ENCODE measurements at places on chromosomes 2 and 18. TPM values are rescaled to one million over a fixed set of nuclear protein-coding genes. Genes with fewer than 3 reads are reported as not detected.

GRCh38 chr2:175679231-175679630 is 322.8 kb downstream of the LNPK start:
- peaks cover 28% of the 10 kb centered on the region for H3K27me3 ChIP-seq
- H3K4me1 ChIP-seq = no peaks in the 10 kb centered on the region
- H3K4me3 ChIP-seq = no peak overlapping the region
- H3K36me3 ChIP-seq = no peaks in the 10 kb centered on the region
- DNase-seq = no peak
- H3K27ac ChIP-seq = no peak overlapping the region

DNA sequence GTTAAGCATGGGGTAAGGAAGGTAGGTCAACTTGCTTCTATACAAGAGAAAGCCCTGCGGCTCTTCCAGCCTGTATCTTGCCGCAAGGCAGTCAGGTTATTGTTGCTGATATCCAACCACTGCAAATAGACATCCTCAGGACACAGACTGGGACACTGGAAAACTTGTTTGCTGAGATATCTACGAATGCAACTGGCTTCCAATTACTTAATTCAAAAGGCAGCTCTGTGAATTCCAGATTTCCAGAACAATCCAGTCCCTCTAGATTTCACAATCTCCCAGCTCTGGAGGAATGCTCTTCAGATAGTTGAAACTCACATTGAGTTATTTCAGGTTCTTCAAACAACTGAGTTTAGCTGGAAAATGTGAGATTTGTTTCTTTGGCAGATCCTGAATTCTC is 34.6 kb upstream of the SP9 start:
- H3K27me3 ChIP-seq = no peaks in the 10 kb centered on the region
- no peak for DNase-seq

GRCh38 chr18:44598514-44598913 is 82.2 kb upstream of the SETBP1 start:
- no peaks in the 10 kb centered on the region for H3K36me3 ChIP-seq
- H3K27ac ChIP-seq = no peak overlapping the region
- H3K4me1 ChIP-seq = peaks cover 57% of the 10 kb centered on the region
- DNase-seq = no peak
- no peaks in the 10 kb centered on the region for H3K27me3 ChIP-seq

- no peaks in the 10 kb centered on the region for H3K36me3 ChIP-seq
- no peaks in the 10 kb centered on the region for H3K4me1 ChIP-seq
- no peak overlapping the region for H3K4me3 ChIP-seq
- no peak overlapping the region for H3K27ac ChIP-seq
Observed at GRCh38 chr2:205561441-205561840, 120.9 kb upstream of the NRP2 start.

DNA sequence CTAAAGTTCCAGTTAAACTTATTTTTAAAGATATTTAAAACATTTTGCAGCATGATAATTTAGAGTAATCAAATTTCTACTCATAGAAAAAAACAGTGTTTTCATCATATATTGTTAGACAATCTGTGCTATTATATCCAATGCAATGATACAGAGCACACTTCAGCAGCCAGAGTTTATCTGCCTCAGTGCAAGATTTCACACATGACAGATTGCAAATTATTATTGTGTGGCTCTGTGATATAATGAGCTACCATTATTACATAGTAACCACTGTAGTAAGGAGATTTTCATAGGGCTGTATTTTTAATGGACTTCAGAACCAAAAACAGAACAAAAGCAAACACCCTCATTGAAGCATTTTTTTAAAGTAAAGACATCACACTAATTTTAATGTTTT is 762.4 kb downstream of the DSC3 start:
- no peaks in the 10 kb centered on the region for H3K27me3 ChIP-seq
- no peaks in the 10 kb centered on the region for H3K36me3 ChIP-seq
- DNase-seq = no peak
- no peak overlapping the region for H3K4me3 ChIP-seq
- H3K27ac ChIP-seq = no peak overlapping the region

GRCh38 chr18:45889419-45890064 is 64.1 kb downstream of the SIGLEC15 start:
- H3K36me3 ChIP-seq = peaks cover 36% of the 10 kb centered on the region
- H3K4me3 ChIP-seq = no peak overlapping the region
- no peaks in the 10 kb centered on the region for H3K4me1 ChIP-seq
- no peak overlapping the region for H3K27ac ChIP-seq

DNA sequence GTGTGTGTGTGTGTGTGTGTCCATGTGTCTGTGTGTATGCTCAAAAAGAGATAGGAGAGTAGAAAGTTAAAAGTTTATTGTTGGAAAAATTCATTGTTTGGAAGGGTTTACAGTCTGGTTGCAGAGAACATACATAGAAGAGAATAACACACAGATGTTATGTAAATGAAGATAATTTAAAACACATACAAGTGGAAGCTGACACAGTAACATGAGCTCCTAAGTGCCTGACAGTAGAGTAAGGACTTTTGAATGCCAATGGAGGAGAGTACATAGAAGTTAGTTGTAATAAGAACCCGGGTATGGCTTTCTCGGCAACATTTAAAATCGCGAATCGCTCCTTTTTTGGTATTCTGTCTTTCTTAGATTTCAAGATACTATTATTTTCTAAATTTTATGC is 137.0 kb upstream of the FANCL start:
- no peak for DNase-seq
- no peaks in the 10 kb centered on the region for H3K4me1 ChIP-seq
- no peak overlapping the region for H3K4me3 ChIP-seq
- no peaks in the 10 kb centered on the region for H3K36me3 ChIP-seq
- no peaks in the 10 kb centered on the region for H3K27me3 ChIP-seq

DNA sequence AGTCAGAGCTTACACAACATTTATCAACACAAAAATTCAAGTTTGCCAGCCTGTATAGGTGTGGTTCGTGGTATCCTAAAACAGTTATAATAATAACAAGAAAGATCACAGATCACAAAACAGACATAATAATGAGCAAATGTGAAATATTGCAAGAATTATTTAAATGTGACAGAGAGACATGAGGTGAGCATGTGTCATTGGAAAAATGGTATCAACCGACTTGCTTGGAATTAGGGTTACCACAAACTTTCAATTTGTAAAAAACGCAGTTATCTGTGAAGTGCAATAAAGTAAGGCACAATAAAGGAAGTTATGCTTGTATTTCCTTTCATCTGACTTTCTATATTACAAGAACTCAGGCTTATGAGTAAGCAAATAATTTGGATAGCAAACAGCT is 116.8 kb downstream of the IKZF2 start:
- H3K36me3 ChIP-seq = no peaks in the 10 kb centered on the region
- no peak overlapping the region for H3K27ac ChIP-seq
- no peak overlapping the region for H3K4me3 ChIP-seq
- H3K4me1 ChIP-seq = no peaks in the 10 kb centered on the region
- DNase-seq = no peak
- H3K27me3 ChIP-seq = no peaks in the 10 kb centered on the region

DNA sequence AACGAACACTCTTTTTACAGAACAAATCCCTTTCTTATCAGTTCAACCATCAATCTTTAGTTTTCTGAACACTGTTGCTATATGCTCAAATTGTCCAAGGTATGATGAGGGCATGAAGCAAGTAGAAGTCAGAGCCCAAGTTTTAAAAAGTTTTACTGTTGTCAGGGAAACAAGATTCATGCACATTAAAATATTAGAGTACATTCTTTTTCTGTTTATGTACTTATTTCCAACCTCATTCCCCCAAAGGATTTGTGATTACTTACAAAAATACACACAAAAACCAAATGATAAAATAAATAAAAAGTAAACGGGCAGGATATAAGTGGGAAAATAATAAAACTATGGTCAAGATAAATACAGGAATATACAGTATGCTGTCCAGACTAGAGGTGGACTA is 15.4 kb downstream of the NCKAP5 start:
- DNase-seq = no peak
- peaks cover 11% of the 10 kb centered on the region for H3K4me1 ChIP-seq
- H3K4me3 ChIP-seq = no peak overlapping the region
- H3K27ac ChIP-seq = peak overlapping the region; percentile 39

KIF1A gene
- not detected for total RNA-seq

ERBB4 gene
- not detected for total RNA-seq
